Choroid plexus epithelial cell (primary cell): ENCODE measurements at places on chromosomes 2 and 18.

DNA sequence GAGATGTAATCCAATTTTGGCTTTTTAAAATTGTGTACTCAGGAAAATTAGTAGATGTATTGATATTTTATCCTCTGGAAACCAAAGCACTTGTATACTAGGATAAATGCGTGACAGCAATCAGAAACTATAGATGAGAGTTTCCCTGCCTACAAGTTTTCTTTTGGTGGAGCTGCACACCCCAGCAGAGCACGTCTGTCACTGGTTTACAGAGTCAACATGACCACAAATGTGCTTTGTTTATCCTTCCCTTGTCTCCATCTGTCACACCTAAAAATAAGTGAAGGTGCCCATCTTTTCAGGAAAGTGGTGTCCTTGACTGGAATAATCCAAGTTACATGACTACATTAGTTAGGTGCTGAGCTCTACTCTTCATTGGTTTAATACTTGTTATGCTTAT, 210.4 kb upstream of the DSEL start:
- DNase-seq: no peak

DNA sequence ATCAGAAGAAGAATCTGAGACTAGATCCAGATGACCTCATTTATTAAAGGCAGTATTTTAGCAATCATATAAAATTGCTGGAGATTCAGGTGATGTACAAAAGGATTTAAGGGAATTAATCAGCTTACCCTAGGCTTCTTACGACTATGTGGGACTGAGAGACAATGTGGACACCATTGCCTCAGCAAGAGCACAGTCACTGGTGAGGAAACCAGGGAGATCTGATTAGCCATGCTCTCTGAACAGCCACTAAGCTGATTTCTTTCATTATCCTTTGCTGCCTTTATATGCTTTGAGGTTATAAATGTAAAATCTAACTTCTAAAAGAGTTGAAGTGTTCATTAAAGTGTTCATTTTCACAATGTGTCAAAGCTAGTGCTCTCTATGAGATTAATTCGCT, 22.7 kb upstream of the GULP1 start:
- DNase-seq: no peak

DNA sequence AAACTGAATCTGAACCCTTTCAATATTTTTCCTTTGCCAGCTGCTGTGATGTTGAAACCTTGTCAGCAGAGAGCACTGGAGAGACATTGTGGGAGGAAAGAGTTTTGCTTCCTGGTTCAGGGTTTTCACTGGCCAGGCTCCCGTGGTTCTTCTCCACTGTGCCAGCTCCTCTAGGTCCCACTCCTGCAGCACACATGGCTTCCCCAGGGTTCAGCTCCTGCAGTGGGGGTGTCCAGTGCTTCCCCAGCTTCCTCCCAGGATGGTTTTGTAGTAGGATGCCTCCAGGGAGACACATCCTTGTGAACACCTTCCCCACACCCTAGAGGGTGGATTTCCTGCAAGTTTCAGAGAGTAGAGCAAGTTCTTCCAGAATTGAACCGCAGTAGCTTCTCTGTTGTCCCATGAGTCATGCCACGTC, 24.0 kb upstream of the SULT1C3 start:
- peak; percentile 83 for DNase-seq

DNA sequence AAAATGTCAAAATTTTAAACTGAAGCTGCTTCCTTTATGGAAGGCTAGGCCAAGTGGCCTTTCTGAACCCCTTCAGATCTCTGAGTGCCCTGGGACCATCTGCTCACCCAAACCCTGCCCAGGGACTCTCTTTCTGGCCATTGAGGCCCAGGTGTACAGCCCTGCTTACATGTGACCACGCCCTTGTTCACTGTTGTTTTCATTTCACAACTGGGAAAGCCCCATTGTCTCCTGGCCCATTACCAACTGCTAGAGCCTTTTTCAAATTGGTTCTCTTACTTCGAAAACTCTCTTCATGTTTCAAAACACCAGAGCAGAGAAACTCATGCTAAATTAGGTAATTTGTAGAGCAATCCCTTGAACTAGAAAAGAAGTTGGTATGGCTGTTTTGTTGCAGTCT, 219.5 kb upstream of the TANK start:
- peak; percentile 79 for DNase-seq

- no peak for DNase-seq
Measured at GRCh38 chr2:109659396-109660045, 45.4 kb downstream of the SOWAHC start.

- DNase-seq: peak; percentile 41
Measured at GRCh38 chr18:48656582-48656981, 117.8 kb downstream of the CTIF start.

DNA sequence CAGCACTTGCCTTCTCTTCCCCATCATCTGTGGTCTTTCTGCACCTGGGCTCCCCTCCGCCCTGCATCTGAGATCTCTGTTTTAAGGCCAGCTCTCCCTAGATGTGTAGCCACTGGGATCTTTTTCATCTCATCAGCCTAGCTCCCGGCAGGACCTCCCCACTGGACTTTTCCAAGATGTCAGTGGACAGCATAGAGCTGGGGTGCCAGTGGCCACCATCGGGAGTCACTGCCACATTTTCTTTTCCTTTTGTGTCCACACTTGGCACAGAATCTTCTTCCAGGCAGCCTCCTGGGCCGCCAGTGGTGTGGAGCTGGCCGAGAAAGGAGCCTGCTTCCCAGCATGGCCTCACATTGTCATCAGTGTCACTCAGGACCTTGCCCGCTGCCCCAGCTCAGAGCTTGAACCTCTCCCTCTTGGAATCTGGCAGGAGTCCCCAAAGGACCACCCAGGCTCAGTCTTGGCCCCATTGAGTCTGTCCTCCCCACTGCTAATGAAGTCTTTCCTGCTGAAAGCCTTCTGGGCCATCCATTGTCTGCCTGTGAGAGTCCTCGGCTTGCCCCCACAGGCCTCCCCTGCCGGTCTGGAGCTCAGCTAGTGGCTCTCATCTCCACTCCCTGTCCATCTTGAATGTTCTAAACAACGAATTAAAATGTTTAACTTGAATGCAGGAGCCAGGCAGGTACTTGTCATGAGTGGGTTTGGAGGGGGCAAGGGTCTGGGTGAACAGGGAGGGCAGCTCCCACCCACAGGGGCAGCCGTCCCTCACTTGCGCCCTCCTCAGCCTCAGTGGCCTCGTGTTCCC, 324.4 kb downstream of the GBX2 start:
- no peak for DNase-seq

DNA sequence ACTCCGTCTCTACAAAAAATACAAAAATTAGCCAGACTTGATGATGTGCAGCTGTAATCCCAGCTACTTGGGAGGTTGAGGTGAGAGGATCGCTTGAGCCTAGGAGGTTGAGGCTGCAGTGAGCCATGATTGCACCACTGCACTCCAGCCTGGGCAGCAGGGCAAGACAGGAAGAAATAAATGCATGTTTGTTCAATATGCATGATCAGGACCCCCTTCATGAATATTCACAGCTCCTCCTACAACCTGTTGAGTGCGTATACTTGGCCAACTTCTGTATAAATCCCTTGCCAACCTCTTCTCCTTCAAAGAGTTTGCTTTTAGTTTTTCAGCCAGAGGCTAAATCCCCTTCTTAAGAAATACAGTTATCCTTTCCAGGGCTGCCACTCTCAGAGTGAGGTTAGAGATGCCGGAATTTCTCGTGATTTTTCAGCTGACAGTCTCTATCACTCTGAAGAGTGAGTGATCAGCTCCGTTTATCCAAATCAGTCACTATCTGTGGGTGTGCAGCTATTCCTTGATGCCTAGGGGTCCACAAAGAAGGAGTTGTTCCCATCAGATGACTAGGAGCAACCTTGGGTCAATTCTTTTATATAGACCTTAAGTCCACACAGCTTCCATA, 39.2 kb downstream of the FAM161A start:
- no peak for DNase-seq

GRCh38 chr2:146807568-146808168, 1037.2 kb upstream of the ACVR2A start:
- DNase-seq: no peak

- DNase-seq: no peak
Measured at GRCh38 chr2:5546181-5546580, 146.0 kb upstream of the SOX11 start.

DNA sequence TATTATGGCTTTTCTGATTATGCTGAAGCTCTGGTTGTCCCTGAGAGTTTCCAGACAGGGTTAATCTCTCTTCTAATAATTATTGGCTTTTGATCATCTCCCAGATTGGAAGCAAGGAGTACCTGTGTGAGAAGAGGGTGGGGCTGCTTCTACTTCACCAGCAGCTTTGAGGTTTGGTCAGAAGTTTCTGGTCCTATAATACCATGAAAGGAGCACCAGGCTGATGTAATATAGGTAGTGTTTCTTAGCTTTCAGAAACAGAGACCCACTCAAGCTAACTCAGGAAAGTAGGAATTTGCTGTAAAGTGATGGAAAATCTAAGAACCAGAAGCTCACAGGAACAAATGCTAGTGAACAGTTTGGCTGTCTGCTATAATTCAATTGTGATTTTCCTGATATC, 57.6 kb downstream of the SGPP2 start:
- no peak for DNase-seq

DNA sequence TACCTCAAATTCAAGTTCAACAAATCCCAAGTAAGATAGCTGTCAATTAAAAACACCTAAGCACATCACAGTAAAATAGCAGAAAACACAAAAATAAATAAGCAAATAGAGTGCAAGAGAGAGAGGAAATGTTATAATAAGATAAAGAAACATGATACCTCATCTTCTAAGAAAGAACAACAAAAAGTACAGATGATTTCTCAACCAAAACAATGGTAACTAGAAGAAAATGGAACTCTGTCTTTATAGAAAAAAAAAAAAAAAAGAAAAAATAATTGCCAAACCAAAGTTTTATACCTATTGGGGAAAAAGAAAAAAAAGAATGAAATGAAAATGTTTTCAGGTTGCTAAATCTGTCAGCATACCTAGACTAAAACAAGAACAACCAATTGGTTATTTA, 1253.5 kb upstream of the CDH2 start:
- DNase-seq: no peak

GRCh38 chr18:79616651-79617510, 62.7 kb upstream of the CTDP1 start:
- peak; percentile 22 for DNase-seq

DNA sequence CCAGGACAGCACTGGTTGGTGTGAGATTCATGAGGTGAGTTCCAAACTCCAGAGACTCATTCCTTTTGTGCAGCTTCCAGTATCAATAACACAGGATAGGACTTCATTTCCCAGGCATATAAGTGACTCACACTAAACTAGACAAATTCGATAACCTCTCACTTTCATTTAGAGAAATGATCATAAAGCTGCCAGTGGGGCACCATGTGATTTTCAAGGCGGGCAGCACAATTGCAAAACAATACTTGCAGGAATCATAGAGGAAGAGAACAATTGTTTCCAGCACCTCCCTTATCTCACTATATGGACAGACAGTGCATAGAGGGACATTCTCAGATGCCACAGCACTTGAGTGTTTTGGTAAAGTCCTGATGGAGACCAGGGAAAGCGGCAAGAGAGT, 31.3 kb upstream of the DNAH7 start:
- DNase-seq: no peak

- DNase-seq: no peak
Measured at GRCh38 chr18:36187826-36188721, 777 bp downstream of the MOCOS start.

DNA sequence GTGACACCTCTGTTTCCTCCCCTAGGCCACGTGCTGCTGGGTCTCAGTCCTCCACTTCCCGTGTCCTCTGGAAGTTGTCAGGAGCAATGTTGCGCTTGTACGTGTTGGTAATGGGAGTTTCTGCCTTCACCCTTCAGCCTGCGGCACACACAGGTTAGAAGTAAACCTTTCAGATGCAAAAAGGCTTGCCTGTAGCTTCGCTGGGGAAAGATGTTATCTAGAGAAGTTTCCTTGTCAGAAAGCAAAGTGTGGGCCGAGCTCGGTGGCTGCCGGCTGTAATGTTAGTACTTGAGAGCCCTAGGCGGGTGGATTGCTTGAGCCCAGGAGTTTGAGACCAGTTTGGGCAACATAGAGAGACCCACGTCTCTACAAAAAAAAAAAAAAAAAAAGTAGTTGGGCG, 16.7 kb downstream of the IL1R2 start:
- no peak for DNase-seq

DNA sequence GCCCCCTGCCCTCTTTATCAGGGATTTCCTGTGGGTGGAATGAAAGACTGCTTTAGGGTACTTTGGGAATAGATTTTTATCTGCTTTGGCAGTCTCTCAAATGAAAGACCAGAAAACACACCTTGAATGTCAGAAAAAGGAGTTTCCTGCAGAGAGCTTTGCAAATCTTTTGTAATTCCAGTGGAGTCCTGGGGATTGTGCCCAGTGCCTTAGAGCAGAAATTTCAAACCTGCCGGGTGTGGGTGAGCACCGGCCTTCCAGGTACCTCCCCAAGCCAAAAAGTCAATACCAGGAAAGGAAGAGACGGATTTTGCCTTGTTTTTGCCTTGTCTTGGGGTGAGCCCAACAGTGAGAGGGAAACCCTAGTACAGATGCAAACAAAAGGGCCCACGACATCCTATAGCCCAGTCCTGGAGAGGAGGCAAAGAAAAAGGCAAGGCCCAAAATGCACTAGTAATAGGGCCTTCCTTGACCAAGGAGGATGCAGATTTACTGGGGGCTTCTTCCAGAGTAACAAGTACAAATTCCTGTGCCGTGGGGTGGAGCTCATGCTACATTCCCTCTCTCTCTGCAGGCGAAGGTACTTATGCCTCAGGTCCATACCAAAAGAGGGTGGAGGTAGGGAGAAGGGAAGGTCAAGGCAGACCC, 36.4 kb downstream of the FOXI3 start:
- no peak for DNase-seq

DNA sequence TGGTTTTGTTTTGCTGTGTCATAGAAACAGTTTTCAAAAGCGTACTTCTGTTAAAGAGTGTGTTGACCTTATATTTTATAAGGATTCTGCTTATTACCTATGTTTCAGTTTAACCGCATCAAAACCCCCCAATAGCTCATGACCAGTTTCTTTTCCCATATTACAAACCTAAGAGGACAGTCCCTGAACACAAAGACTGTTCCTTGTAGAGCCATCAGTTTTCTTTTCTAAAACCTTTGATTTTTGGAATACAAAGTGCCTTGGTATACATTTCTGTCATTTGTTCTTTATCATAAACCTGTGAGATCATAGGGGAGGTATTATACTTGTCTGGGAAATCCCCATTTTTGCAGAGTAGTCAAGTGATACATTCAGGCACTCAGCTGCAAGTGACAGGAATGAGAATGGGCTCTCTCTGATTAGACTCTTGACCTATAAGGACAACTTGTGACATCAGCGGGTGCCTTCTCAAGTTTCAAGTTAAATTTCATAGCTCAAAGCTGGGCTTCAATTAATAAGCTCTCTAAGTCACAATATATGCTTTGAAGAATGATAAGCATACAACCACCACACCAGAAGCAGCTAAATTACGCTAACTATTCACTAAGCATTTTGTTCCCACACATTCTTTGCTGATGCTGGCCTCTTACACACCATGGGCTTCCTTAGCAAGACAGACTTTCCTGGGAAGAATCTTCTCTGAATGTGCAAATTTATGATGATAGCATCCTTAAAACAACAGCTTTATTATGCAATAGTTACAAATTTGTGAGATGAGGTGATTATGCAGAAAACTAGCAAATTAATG, 97.5 kb upstream of the CD302 start:
- peak; percentile 80 for DNase-seq

GRCh38 chr2:5695654-5696403, 3.6 kb downstream of the SOX11 start:
- peak; percentile 56 for DNase-seq
